ENCODE measurements at places on chromosomes 1 and 21. TPM values are rescaled to one million over a fixed set of nuclear protein-coding genes. Genes with fewer than 3 reads are reported as not detected.

RGS16 gene
- total RNA-seq: 70.7 TPM

ECM1 gene
- total RNA-seq: 0.99 TPM

FCGR3A gene
- total RNA-seq: not detected

OR10J1 gene
- total RNA-seq: not detected

- peak; percentile 91 for DNase-seq
These were observed at the start of gene LAMTOR5 for GRCh38 chr1:110407260-110408210. Gene LAMTOR5, minus strand, starts transcription at chr1:110407694. Its CDS starts 74 bp downstream, at chr1:110407620.

DNA sequence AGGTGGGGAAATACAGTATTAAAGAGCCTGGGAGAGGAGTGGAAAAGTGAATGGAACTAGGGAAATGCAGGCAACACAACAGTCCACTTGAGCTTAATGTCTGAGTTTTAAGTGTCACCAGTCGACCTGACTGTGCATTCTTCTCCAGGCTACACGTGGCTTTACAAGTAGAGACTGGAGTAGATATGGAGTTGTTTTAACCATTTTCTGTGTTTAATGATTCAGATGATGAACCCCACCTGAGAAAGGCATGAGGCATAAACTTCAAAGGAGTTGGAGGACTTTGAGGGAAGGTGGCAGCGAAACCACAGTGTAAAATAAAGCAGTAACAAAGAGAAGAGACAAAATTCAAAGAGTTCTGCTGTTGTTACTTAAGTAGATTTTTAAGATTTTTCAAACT, 12.6 kb downstream of the FUBP1 start:
- DNase-seq: no peak

DNA sequence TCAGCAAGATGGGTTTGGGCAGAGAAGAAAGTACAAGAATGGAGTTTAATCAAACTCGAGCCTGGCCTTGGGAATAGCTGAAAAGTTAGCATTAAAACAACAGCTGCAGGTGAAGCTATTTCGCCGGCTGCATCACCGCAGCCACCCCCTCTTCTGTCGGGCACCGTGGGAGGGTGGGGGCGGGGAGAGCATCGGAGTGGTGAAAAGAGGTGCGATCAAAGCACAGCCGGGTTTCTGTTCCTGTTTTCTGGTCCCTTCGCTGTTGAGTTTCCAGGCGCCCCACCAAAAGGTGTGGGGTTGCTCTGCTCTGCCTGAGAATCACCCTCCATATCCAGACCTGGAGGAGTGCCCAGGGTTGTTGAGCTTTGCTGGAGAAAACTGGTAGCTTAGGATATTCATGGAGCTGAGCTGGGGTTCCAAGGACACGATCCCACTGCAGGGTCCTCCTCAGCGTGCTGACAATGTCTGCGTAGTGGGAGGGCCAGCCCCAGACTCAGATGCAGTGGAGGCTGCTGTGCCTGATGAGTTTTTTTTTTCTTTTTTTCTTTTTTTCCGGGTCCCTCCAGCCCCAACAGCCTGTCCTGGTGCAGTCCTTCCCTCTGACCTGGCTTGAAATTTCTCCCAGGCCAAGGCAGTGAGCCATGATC, 127.5 kb upstream of the C1orf174 start:
- DNase-seq: no peak

- no peak for DNase-seq
These were observed 83.1 kb upstream of the AJAP1 start for GRCh38 chr1:4571263-4571662.

GRCh38 chr21:30793581-30794314, 19.3 kb downstream of the KRTAP8-1 start:
- no peak for DNase-seq

Data from activated naive CD8-positive, alpha-beta T cell treated with anti-CD3 and anti-CD28 coated beads for 36 hours (primary cell).